Mononuclear cell (primary cell): ENCODE measurements at places on chromosomes 1 and 21. TPM values are rescaled to one million over a fixed set of nuclear protein-coding genes. Genes with fewer than 3 reads are reported as not detected.

Gene FOXD2
- total RNA-seq = 0.42 TPM

Gene CFHR1
- not detected for total RNA-seq

Gene KCNE2
- total RNA-seq = not detected

Gene EFNA3
- 0.21 TPM for total RNA-seq

Gene KRTAP13-1
- not detected for total RNA-seq

Gene C1orf159
- 9.6 TPM for total RNA-seq

Gene CAPN8
- not detected for total RNA-seq

Gene SERPINC1
- total RNA-seq = 0.10 TPM

Gene ATP1A4
- under 0.01 TPM for total RNA-seq

Gene ZNF644
- total RNA-seq = 260 TPM

Gene ANXA9
- 0.10 TPM for total RNA-seq

Gene WNT3A
- total RNA-seq = not detected

Gene TDRD5
- total RNA-seq = 0.10 TPM
